ENCODE measurements at places on chromosomes 1 and 21.

GRCh38 chr1:87042111-87042811 lies 127.8 kb downstream of the HS2ST1 start:
- no peak overlapping the region for H3K4me3 ChIP-seq
- DNase-seq: no peak
- H3K27me3 ChIP-seq: no peaks in the 10 kb centered on the region
- no peak overlapping the region for H3K27ac ChIP-seq

- no peak for DNase-seq
- H3K27ac ChIP-seq: peak overlapping the region; percentile 82
- H3K27me3 ChIP-seq: no peaks in the 10 kb centered on the region
- H3K4me3 ChIP-seq: no peak overlapping the region
- H3K36me3 ChIP-seq: no peaks in the 10 kb centered on the region
These were observed 27.7 kb upstream of the FMO1 start for GRCh38 chr1:171220581-171221054.

GRCh38 chr1:43586136-43586731 lies 55.6 kb downstream of the PTPRF start:
- no peak for DNase-seq
- peaks cover 22% of the 10 kb centered on the region for H3K36me3 ChIP-seq
- H3K27ac ChIP-seq: no peak overlapping the region
- H3K4me3 ChIP-seq: no peak overlapping the region
- no peaks in the 10 kb centered on the region for H3K27me3 ChIP-seq

GRCh38 chr1:212457740-212458338 lies 25.1 kb downstream of the NENF start:
- no peak overlapping the region for H3K4me3 ChIP-seq
- no peaks in the 10 kb centered on the region for H3K27me3 ChIP-seq
- no peak for DNase-seq
- no peaks in the 10 kb centered on the region for H3K36me3 ChIP-seq

GRCh38 chr1:116340506-116341231 lies 32.4 kb upstream of the ATP1A1 start:
- no peaks in the 10 kb centered on the region for H3K4me1 ChIP-seq
- H3K4me3 ChIP-seq: no peak overlapping the region
- no peak for DNase-seq
- no peaks in the 10 kb centered on the region for H3K27me3 ChIP-seq

DNA sequence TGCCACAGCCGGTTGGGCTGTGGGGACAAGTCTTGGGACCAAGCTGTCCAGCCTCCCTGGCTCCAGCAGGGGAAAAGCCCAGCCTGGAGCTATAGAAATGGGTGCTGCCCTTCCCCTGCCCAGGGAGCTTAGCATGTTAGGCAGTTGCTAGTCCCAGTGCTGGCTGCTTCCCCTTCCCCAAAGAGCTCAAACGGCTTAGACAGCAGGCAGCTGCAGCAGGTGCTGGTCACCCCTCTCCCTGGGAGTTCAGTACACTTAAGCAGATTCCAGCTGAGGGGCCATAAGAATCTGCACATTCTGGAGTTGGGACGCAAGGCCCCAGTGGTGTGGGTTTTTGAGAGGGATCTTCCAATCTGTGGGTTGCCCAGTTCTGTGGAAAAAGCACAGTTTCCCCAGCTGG lies 11.1 kb upstream of the REG4 start:
- no peaks in the 10 kb centered on the region for H3K36me3 ChIP-seq
- H3K27ac ChIP-seq: no peak overlapping the region
- no peaks in the 10 kb centered on the region for H3K27me3 ChIP-seq
- no peak overlapping the region for H3K4me3 ChIP-seq

GRCh38 chr1:212269306-212269705 lies 15.9 kb upstream of the PPP2R5A start:
- no peaks in the 10 kb centered on the region for H3K27me3 ChIP-seq
- no peak overlapping the region for H3K4me3 ChIP-seq
- no peaks in the 10 kb centered on the region for H3K36me3 ChIP-seq
- H3K27ac ChIP-seq: no peak overlapping the region
- H3K4me1 ChIP-seq: no peaks in the 10 kb centered on the region

- no peak overlapping the region for H3K4me3 ChIP-seq
- no peaks in the 10 kb centered on the region for H3K36me3 ChIP-seq
- no peaks in the 10 kb centered on the region for H3K4me1 ChIP-seq
- no peaks in the 10 kb centered on the region for H3K27me3 ChIP-seq
These were observed 239.5 kb upstream of the LRRC7 start for GRCh38 chr1:69328186-69328585.

GRCh38 chr1:114154146-114154962 lies 685 bp upstream of the SYT6 start:
- H3K27me3 ChIP-seq: peaks cover 88% of the 10 kb centered on the region
- H3K4me1 ChIP-seq: no peaks in the 10 kb centered on the region
- no peak overlapping the region for H3K4me3 ChIP-seq
- H3K27ac ChIP-seq: no peak overlapping the region

DNA sequence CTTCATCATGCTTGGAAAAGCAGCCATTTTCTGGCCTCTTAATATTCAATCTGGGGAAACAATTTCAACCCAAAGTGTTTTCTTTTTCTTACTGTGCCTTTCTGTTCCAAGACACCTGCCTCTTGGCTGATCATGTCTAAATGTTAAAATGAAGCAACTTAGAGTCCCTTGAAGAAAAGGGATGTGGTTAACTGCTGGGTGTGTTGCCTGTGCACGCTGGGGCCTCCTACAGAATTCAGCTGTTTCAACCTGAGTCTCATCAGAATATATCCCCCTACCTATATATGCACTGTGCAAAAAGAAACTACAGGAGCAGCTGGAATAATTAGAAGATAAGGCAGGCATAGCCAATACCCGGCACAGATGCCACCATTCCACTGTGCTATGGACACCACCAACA lies 222.0 kb downstream of the OMA1 start:
- H3K4me1 ChIP-seq: no peaks in the 10 kb centered on the region
- peaks cover 5% of the 10 kb centered on the region for H3K36me3 ChIP-seq
- H3K27ac ChIP-seq: no peak overlapping the region
- no peak for DNase-seq
- no peak overlapping the region for H3K4me3 ChIP-seq

GRCh38 chr1:94578856-94579255 lies 37.3 kb upstream of the F3 start:
- H3K4me1 ChIP-seq: peaks cover 10% of the 10 kb centered on the region
- H3K36me3 ChIP-seq: no peaks in the 10 kb centered on the region
- DNase-seq: no peak
- H3K27ac ChIP-seq: no peak overlapping the region
- H3K4me3 ChIP-seq: no peak overlapping the region
- no peaks in the 10 kb centered on the region for H3K27me3 ChIP-seq

- peaks cover 11% of the 10 kb centered on the region for H3K36me3 ChIP-seq
- no peak for DNase-seq
- peaks cover 25% of the 10 kb centered on the region for H3K4me1 ChIP-seq
- peak overlapping the region; percentile 81 for H3K27ac ChIP-seq
- no peak overlapping the region for H3K4me3 ChIP-seq
These were observed 1.4 kb upstream of the FDPS start for GRCh38 chr1:155307247-155307740.

- peaks cover 16% of the 10 kb centered on the region for H3K4me1 ChIP-seq
- no peak for DNase-seq
- H3K27me3 ChIP-seq: no peaks in the 10 kb centered on the region
- H3K27ac ChIP-seq: peak overlapping the region; percentile 75
- H3K36me3 ChIP-seq: no peaks in the 10 kb centered on the region
- H3K4me3 ChIP-seq: no peak overlapping the region
These were observed 264.1 kb downstream of the FOXD2 start for GRCh38 chr1:47701741-47702515.

- H3K36me3 ChIP-seq: no peaks in the 10 kb centered on the region
- DNase-seq: no peak
These were observed 559.0 kb upstream of the PLXNA2 start for GRCh38 chr1:208803011-208803811.

GRCh38 chr1:221991221-221991620 lies 249.3 kb upstream of the DUSP10 start:
- H3K4me3 ChIP-seq: no peak overlapping the region
- H3K27ac ChIP-seq: peak overlapping the region; percentile 42
- H3K27me3 ChIP-seq: no peaks in the 10 kb centered on the region
- peaks cover 10% of the 10 kb centered on the region for H3K4me1 ChIP-seq

DNA sequence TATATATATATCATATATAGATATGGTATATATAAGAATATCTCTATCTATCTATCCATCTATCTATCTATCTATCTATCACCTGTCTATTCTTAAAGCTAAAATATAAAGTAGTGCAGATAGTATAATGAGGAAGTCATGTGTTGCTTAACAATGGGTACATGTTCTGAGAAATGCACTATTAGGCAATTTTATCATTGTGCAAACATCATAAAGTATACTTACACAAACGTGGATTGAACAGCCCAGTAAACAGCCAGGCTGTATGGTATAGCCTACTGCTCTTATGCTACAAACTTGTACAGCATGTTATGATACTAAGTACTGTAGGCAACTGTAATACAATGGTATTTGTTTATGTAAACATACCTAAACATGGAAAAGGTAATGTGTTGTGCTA lies 621.0 kb upstream of the NCAM2 start:
- H3K4me1 ChIP-seq: no peaks in the 10 kb centered on the region
- H3K36me3 ChIP-seq: no peaks in the 10 kb centered on the region
- no peak overlapping the region for H3K4me3 ChIP-seq
- H3K27ac ChIP-seq: no peak overlapping the region

DNA sequence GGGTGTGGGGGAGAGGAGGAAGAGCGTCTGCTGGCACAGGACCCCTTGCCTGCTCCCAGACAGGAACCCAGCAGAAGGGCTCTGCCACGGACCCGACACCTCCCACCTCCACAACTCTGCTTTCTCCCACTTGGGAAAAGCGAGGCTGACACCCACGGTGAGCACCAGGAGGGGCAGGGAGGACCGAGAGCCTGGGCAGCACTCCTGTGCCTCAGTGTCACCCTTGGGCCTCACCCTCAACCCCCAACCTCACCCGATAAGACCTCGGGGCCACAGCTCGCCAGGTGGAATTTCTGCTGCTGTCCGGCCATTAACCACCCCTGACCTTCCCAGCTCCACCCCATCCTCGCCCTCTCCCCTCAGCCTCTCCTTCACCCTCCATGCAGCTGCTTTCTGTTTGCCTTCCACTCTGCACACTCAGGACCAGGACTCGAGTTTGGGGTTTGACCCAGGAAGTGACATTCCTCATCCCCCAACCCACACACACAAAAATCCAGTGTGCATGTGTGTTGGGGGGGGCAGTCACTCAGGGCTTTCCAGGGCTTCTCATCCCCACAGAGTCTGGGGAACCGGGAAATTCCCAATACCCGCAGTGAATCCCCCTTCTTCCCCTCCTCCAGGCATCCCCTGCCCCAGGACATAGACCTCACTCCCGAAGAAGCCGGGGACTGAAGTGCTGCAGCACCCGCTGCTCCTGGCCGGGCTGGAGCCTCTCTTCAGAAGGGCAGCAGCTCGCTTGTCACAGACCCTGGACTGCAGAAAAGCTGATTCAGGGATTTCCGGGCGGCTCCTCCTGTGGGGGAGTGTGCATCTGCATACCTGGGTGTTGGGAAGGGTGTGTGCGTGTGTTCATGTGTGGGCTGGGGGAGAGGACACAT lies 65.8 kb downstream of the SYT2 start:
- peaks cover 74% of the 10 kb centered on the region for H3K27me3 ChIP-seq
- H3K4me1 ChIP-seq: peaks cover 25% of the 10 kb centered on the region
- H3K36me3 ChIP-seq: no peaks in the 10 kb centered on the region
- no peak overlapping the region for H3K4me3 ChIP-seq
- DNase-seq: no peak

DNA sequence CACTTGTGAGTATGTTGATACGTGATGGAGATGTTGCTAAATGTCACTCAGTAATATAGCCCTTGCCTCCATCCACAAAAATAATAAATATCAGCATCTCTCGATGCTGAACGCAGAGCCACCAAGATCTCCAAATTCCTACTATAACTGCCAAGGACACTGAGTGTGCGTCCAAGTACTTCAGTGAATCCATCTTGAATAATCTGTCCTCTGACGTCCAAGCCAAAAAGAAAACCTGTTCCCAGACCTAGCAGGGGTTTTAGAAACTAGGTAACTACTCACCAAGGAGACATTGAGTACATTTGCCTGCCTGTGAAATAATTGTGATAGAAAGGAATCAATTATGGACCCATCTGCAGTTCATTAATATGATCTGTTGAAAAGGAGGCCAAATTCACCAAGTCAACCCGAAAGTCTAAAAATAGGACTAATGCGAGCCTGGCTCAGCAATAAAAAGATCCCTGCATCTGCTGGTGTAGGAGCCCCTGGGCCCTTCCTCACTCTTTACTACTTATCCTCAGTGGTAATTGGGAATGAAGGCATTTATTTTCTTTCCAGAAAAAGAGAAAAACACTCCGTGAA lies 226.9 kb upstream of the IRF2BP2 start:
- H3K4me1 ChIP-seq: peaks cover 7% of the 10 kb centered on the region
- no peak overlapping the region for H3K27ac ChIP-seq
- H3K27me3 ChIP-seq: no peaks in the 10 kb centered on the region
- H3K36me3 ChIP-seq: no peaks in the 10 kb centered on the region
- H3K4me3 ChIP-seq: no peak overlapping the region
- no peak for DNase-seq

DNA sequence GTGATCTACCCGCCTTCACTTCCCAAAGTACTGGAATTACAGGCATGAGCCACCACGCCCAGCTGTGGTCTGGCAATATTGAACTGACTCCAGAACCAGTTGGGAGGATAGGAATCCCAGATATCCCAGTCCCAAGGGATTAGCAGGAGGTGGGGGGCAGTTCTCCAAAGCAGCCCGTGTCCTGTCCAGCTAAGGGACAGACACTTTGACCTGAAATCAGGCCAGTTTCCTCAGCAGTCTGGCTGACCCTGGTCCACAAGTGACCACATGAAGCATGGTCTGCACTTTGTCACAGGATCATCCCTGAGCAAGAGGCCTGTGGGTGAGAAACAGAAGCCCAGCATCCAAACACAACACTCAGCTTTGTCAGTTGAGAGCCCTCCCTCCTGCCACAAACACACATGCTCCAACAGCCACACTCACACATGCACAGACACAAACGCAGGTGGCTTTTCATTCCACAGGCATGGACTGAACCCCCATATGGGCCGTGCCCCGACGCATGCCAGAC lies 2.7 kb upstream of the FDPS start:
- no peaks in the 10 kb centered on the region for H3K27me3 ChIP-seq
- no peak overlapping the region for H3K27ac ChIP-seq

GRCh38 chr1:92786111-92786901 lies 1.4 kb upstream of the EVI5 start:
- peak overlapping the region; percentile 94 for H3K27ac ChIP-seq
- peak overlapping the region; percentile 79 for H3K4me3 ChIP-seq
- H3K4me1 ChIP-seq: no peaks in the 10 kb centered on the region
- H3K36me3 ChIP-seq: no peaks in the 10 kb centered on the region
- H3K27me3 ChIP-seq: no peaks in the 10 kb centered on the region

- no peaks in the 10 kb centered on the region for H3K36me3 ChIP-seq
- DNase-seq: no peak
- no peak overlapping the region for H3K27ac ChIP-seq
- H3K27me3 ChIP-seq: no peaks in the 10 kb centered on the region
These were observed 278.8 kb downstream of the ASTN1 start for GRCh38 chr1:176885751-176886150.

- peak within 1 kb of the TSS; percentile 83 for H3K27ac ChIP-seq
- no peaks in the 10 kb centered on the region for H3K4me1 ChIP-seq
- H3K36me3 ChIP-seq: no peaks in the 10 kb centered on the region
- H3K4me3 ChIP-seq: peak within 1 kb of the TSS; percentile 72
- H3K27me3 ChIP-seq: no peaks in the 10 kb centered on the region
These were observed at the start of gene CSF1 for GRCh38 chr1:109910123-109910962. Gene CSF1 (plus strand): TSS chr1:109910849. CDS start chr1:109911024, 175 bp downstream.

GRCh38 chr21:38806153-38806941 lies 618 bp downstream of the ETS2 start:
- peak overlapping the region; percentile 86 for H3K4me3 ChIP-seq
- DNase-seq: peak; percentile 74
- peak overlapping the region; percentile 83 for H3K27ac ChIP-seq
- H3K27me3 ChIP-seq: no peaks in the 10 kb centered on the region
- no peaks in the 10 kb centered on the region for H3K36me3 ChIP-seq

All from tibial artery (tissue), 4 donors.